Stimulated activated CD8-positive, alpha-beta memory T cell treated with anti-CD3 and anti-CD28 coated beads, Interleukin-7, amount 100 ng/mL, for 1 hour (primary cell): ENCODE measurements at places on chromosomes 12 and 14.

DNA sequence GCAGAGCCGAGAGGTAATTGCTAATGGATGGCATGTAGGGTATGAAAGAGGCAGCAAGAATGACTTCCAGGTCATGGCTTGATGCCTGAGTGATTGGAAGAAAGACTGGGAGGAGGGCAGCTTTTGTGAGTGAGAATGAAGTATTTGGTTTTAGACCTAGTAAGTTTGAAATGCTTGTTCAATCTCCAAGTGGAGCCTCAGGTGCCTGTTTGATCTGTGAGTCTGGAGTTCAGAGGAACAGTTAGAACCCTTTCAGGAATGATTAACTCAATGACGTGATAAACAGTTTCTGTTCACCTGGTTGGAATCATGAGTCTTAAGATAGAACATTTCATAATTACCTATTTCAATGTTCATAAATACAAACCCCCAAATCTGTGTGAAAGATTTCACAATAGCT, 10.4 kb downstream of the KCNJ8 start:
- DNase-seq = no peak

GRCh38 chr12:53492188-53492587, 7.1 kb downstream of the MAP3K12 start:
- DNase-seq = no peak

GRCh38 chr14:94128216-94128839, 1.1 kb downstream of the IFI27L2 start:
- no peak for DNase-seq

GRCh38 chr12:27583057-27583797, 59.2 kb downstream of the PPFIBP1 start:
- DNase-seq = no peak

- no peak for DNase-seq
These were observed 123.0 kb downstream of the PRKD1 start for GRCh38 chr14:29804481-29805266.

DNA sequence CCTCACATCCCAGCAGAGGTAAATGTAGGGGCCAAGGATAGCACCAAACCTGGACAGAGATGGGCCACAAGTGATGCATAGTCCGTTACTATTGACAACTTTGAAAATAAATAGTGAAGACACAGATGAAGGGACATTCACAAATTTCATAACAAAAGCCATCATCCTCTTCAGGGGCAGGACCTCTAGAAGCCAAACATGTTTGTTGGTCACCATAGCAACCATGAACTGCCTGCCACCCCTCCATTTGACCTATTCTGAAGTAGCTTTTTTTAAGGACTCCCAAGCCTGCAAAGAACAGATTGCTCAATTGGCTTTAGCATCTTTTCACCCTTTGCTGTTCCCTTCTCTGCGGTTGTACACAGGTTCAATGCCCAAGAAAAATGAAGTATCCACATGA, 35.7 kb upstream of the MDM1 start:
- no peak for DNase-seq
